ENCODE measurements at places on chromosomes 5 and 9.

GRCh38 chr5:154059583-154059982 is 20.8 kb downstream of the MFAP3 start:
- DNase-seq = no peak

GRCh38 chr5:130234816-130235215 is 330.6 kb downstream of the CHSY3 start:
- no peak for DNase-seq

GRCh38 chr5:112112346-112112745 is 306.7 kb downstream of the EPB41L4A start:
- no peak for DNase-seq

- no peak for DNase-seq
Observed at GRCh38 chr5:20832204-20833080, 844.4 kb upstream of the CDH18 start.

DNA sequence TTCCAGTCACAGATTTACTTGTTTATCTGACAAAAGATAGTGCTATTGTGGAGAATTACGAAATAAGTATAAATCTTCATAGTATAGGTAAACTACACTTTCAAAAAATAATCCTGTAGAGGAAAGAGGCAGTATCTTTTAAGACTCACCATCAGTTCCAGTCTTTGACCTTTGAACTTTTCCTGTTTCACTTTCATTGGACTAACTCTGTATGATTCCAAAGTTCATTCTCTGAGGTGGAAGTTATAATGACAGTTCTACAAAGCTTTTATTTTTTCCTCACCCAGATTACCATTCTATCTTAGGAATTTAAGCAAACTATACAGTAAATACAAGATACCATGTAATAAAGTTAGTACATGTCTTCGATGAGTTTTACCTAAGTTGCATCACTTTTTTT is 901.3 kb upstream of the SEMA6A start:
- DNase-seq = no peak

- DNase-seq = no peak
Observed at GRCh38 chr9:82894961-82895821, 167.8 kb downstream of the RASEF start.

GRCh38 chr5:179771311-179771895 is 22.4 kb upstream of the LTC4S start:
- DNase-seq = no peak

DNA sequence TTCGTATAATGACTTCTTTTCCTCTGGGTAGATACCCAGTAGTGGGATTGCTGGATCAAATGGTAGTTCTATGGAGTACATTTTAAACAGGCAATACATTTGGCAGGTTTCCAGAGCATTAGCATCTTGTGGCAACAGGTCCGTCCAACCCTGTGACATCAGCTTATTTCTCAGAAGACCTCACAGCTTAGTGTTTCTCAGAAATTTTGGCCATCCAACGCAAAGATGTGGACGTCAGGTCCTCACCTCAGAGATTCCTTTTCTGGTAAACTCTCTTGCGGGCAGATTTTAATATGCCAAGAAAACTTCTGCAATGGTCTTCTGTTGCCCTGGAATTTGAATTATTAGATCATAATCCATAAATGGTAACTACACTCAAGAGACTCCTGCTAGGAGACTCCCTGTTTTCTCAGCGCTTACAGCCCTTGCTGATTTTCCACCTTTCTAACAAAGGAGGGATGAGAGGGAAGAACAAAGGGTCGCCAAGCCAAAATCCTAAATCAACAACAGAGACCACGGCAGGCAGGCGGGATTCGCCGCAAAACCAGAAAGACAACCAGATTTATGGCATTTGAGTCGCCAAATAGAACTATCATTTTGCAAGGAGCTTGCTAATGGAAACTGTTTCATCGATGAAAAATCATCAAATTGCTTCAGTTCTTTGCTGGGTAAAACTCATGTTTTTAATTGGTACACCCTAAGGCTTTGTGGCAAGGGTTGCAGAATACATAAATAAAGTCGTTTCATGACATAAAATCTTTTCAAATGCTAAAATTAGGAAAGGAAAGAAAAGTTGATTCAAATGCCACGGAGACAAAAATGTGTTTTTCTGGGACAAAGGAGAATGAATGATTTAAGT is 34.1 kb upstream of the PLPP1 start:
- DNase-seq = no peak

DNA sequence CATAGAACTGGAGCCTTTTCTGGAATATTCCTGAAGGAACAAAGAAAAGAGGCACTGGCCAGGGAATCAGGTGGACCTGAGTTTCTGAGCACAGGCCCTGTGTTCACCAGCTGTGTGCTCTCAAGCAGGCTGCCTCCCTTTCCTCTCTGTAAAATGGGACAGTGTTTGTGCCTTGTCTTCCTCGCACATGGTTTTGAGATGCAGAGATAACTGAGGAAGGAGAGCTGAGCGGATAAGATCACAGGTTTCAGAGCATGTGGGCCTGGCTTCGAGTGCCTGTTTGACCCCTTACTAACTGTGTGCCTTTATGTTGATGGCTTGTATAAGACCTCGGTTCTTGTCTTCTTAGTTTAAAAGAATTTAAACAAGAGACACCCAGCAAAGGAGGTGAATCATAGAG is 46.2 kb upstream of the HAND1 start:
- no peak for DNase-seq

DNA sequence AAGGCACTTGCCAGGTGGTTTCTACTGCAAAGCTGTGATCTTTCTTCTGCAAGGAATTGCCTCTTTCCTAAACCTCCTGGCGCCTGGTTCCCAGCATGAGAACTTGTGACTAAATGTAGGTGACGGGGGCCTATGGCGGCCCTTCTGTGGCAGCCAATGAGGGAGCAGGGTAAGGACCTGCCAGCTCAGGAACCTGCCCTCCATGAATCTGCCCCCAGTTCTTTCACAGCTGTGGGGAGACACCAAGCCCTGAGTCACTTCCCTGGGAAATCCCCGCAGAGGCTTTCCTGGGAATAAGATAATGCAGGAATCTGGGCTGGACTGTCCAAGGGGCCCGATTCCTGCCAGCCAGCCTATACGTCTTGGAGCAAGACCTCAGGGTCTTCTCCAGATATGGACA is 56.7 kb upstream of the CTNNA1 start:
- no peak for DNase-seq

DNA sequence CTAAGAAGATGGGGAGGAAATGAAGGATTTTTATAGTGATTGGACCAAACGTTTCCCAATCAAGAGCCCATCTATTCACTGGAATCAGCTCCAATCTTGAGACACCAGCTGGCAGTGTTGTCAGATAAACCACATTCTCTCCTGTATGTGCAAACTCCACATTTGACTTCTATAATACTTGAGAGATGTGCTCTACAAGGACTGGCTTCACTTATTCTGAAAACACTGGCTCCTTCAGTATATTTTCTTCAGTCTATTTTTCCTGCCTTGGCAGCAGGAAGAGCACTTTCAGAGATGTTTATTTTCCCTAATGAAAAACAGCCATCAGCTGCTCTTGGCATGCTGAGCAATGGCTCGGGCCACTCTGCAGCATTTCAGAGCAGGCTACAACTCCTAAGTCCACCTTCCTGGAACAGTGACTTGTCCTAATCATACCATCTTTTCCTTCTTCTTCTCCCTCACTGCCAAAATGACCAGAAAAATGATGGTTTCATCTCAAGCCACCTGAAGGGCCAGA is 96.9 kb upstream of the FSTL4 start:
- DNase-seq = no peak

- no peak for DNase-seq
Observed at GRCh38 chr9:136844761-136845464, 2.6 kb downstream of the AJM1 start.

- DNase-seq = no peak
Observed at GRCh38 chr5:173883347-173883924, 4.7 kb upstream of the CPEB4 start.

DNA sequence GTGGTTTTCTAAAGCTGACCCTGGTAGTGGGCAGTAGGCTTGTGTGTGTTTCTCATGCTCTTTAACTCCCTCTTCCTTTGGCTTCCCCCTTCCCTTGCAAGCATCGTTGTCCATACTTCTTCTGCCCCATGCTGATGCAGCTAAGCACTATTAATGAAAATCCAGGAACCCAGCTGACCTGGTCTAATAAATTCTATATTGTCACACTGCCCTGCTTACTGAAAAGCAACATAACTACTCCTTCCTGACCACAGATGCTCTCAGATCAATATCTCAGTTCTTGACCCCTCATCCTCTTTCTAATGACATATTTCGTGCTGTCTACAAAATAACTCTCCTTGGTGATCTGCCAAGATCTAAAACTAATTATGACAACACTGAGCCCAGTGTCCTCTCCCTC is 405.5 kb downstream of the EFNA5 start:
- no peak for DNase-seq

DNA sequence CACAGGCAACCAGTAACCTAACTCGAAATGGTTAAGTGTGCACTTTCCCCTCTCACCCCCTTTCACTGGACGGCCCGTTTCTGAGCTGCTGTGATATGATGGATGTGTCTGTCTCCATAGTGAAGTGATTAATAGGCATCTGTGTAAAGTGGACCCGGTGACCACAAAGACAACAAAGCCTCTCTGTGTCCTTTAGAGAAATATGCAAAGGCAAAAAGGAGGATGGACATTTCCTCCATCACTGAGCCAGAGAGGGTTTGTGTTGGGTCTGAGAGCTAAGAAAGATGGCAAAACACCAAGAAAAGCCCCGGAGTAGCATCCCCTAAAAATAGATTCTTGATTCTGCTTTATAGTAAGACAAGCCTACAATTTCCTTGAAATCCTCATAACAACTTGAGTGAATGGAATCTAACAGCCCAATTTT is 120.6 kb downstream of the SEMA6A start:
- DNase-seq = no peak

- no peak for DNase-seq
Observed at GRCh38 chr9:121316852-121317373, 49.0 kb downstream of the GSN start.

GRCh38 chr5:89372176-89372575 is 489.2 kb upstream of the MEF2C start:
- DNase-seq = no peak

GRCh38 chr5:4339949-4340348 is 744.3 kb downstream of the IRX1 start:
- no peak for DNase-seq

DNA sequence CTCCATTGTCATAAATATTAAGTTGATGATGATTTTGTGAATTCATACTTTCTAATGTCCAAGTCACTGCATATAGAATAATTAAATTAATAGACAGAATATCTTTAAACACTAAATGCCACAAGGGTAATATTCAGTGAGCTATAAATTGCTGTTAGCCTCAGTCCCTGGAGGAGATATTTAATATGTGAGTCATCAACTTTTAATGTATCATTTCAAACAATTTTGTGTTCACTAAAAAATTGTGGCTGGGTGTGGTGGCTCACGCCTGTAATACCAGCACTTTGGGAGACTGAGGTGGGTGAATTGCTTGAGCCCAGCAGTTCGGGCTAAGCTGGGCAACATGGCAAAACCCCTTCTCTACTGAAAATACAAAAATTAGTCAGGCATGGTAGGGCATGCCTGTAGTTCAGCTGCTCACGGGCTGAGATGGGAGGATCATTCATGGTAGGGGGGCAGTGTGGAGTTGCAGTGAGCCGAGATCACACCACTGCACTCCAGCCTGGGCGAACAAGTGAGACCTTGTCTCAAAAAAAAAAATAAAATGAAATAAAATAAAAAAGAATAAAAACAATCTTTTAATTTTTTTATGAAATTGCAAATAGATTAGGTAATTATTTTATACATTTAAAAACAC is 717.3 kb upstream of the CHD1 start:
- no peak for DNase-seq

- no peak for DNase-seq
Observed at GRCh38 chr5:40021007-40021406, 596.2 kb upstream of the DAB2 start.

GRCh38 chr5:98157368-98157767 is 616.1 kb upstream of the RGMB start:
- no peak for DNase-seq

DNA sequence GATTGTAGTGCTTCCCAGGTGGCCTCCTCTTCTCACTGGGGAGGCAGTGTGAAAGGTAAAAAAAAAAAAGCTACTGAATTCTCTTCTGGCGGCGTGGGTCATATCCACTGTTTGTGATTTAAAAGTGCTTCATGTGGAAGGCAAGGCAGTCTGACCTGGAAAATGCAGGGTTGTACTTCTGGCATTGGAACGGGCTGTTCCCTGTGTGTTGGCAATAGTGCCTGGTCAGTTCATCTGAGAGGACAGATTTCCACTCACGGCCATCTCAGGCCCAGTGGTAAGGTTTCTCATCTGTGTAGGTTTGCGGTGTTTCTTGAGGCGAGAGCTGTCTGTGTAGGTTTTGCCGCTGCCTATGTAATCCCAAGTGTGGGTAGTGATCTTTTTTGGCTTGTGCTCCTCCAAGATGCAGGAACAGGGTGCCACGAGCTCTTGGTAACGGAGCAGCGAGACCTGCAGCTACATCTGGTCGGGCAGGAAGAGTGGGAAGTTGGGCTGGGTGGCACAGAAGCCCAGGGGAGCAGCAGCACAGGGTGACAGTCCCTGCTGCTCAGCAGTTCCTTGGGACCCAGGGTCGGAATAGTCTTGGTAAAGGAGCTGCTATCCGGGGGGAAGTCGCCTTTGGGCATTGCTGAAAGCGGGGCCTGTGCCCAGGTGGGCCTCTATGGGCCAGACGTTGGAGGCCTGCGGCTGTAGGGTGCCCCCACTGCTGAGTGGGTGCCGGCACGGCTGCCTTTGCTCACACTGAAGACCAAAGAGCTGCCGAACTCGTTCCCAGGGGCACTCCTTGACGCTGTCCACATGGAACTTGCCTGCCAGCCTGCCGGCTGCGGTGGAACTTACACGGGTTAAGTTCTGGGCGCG is 11.2 kb downstream of the RCL1 start:
- DNase-seq = no peak

GRCh38 chr9:133906932-133907910 is 84.9 kb downstream of the VAV2 start:
- DNase-seq = no peak

GRCh38 chr5:172106511-172107356 is 81.3 kb downstream of the STK10 start:
- peak; percentile 63 for DNase-seq

DNA sequence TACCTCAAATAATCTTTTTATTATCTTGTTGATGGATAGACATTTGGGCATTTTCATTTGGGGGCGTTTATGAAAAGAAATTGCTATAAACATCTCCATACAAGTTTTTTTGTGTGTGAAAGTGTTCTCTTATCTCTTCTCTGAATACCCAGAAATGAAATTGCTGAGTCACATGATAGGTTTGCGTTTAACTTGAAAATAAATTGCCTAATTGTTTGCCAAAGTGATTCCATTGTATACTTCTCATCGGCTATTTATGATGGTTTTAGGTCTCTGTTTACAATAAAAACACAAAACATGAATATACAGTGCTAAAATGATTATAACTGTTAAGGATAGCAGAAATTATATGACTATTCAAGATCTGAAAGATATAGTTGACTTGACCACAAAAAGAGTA is 361.7 kb downstream of the TAF11L14 start:
- no peak for DNase-seq

DNA sequence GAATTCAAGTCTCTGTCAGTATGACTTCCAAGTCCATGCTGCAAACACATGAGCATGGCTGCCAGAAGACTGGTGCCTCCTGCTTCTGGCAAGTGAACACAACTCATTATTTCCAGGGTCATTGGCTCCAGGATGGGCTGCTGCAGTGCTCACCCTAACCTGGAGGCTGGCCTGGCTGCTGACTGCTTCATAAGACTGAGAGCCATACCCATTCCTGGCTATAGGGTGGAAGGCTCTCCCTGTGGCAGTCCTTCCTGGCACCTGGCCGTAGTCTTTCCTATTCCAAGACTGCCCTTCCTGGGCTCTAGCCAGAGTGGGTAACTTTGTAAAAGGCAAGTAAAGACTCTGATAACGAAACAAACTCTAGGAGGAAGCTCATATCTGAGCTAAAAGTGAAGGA is 51.2 kb downstream of the CXXC5 start:
- no peak for DNase-seq

Data from effector CD4-positive, alpha-beta T cell (primary cell).